Right renal cortex interstitium (tissue), 3 donors: ENCODE measurements at places on chromosomes 3 and 15. TPM values are rescaled to one million over a fixed set of nuclear protein-coding genes. Genes with fewer than 3 reads are reported as not detected.

The TKT gene
- polyA plus RNA-seq = 91.9 TPM

The ALDH1A3 gene
- polyA plus RNA-seq = 3.3 TPM

The LRRC2 gene
- 2.0 TPM for polyA plus RNA-seq

The ILDR1 gene
- polyA plus RNA-seq = 8.2 TPM

The NUP210 gene
- 23.7 TPM for polyA plus RNA-seq

The CYP1A2 gene
- 0.18 TPM for polyA plus RNA-seq

The GOLGA6A gene
- 0.26 TPM for polyA plus RNA-seq

- DNase-seq = no peak
These were observed 38.5 kb downstream of the SMAD3 start for GRCh38 chr15:67103869-67104268.

DNA sequence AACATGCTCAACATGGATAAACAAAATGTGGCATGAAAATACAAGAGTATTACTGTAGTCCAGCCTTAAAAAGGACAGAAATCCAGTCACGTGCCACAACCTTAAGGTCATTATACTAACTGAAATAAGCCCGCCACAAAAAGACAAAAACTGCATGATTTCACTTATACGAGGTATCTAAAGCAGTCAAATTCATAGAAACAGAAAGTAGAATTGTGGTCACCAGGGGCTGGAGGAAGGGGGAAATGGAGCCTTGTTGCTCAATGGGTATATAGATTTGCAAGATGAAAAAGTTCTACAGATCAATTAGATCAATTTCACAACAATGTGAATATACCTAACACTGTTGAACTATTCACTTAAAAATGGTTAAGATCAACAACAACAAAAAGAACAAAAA, 7.4 kb downstream of the GLB1 start:
- no peak for DNase-seq

DNA sequence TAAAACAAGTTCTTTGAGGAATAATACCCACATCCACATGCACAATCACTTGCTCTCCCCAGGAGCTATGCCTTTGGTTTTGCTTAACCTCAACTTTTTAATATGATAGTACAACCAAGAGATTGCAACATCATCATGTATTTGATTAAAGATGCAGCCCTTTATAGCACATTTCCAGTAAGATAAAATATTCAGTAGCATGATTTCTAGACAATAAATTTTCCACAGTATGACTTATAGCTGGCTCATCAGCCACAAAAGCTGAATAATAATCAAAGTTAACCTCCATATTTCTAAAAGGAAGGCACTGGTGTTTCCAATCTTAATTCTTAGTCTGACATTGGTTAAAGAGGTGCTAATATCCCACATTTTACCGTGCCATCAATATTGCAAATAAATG, 622.5 kb downstream of the TBL1XR1 start:
- DNase-seq = no peak

- DNase-seq = no peak
These were observed at the start of gene CLRN1 for GRCh38 chr3:150972366-150973071. Gene CLRN1, minus strand, starts transcription at chr3:150972727. Its CDS starts 19 bp downstream, at chr3:150972708.

GRCh38 chr15:89743594-89743993, 7.5 kb downstream of the MESP1 start:
- no peak for DNase-seq

DNA sequence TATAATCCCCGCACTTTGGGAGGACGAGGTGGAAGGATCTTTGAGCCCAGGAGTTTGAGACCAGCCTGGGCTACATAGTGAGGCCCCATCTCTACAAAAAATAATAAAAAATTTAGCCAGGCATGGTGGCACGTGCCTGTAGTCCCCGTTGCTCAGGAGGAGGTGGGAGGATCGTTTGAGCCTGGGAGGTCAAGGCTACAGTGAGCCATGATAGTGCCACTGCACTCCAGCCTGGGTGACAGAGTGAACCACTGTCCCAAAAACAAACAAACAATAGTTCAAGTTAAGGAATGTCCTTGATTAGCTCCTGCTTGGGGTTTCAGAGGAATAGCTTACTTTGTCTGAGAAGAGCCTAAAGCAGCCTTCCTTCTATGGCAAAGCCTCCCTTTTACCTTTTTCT, 51.7 kb upstream of the AMOTL2 start:
- no peak for DNase-seq

DNA sequence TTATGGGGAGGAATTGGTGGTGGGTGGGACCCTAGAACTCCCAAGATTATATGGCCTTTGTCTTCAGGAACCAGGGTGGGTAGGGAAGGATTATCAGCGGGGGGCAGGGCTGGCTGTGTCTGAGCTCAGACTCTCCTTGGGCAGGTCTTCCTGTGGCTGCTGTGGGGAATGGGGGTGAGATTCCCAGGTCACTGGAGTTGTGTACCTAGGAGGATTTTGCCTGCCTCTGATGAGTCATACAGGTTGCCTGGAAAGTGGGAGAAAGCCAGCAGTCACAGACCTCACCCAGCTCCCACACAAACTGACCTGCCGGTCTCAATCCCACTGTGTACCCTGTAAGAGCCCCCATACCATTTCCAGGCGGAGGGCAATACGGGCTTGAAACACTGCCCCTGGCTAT, 209.9 kb upstream of the CNTN3 start:
- DNase-seq = no peak

- no peak for DNase-seq
These were observed 5.6 kb upstream of the AKAP13 start for GRCh38 chr15:85374831-85375230.

DNA sequence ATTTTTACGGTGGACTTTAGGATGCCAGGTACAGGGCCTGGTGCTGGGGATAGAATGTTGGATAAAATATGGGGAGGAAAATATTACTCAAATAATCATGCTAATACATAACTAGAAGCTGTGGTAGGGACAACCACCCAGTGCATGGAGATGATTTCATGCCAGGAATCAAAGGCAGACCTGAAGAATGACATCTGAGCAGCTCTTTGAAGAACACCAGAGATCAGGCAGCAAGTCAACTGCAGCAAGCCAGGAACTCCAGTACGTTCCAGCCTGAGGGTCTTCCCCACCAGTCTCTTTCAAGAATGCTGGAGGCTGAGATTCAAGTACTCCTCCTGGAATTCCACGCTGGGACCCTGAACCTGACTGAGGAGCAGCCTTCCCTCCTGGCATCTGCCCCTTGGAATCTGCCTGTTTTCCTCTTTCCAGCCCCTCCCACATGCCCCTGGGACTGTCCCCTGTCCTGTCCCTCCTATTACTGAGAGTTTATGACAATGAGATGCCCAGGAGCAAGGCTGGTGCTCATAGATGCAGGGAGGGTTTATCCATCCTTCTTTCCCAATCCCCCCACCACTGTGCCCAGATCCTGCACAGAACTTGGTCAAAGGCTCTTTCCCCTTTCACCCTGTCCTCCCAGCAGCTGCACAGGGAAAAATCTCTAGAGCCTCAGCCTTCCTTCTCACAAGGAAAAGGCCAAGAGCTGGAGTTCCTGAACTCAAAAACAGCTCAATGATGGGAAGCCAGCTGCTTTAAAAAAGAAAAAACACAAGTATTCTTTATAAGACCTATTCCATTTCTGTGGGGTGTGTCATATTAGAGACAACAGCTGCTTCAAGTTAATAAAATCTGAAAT, 68.0 kb downstream of the PDZRN3 start:
- DNase-seq = no peak

DNA sequence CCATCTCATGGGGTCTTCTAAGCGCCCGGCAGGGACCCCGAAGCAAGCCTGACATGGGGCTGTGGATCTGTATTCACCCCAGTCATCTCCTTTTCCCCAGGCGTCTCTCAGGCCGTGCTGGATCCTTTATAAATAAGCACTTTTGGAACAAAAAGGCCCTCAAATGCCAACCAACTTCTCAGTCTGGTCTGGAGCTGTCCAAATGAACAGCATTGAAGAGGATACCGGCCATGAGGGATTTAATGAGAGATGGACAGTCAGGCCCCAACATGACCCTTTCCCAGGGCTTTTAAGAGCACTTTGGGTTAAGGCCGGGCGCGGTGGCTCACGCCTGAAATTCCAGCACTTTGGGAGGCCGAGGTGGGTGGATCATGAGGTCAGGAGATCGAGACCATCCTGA, 89.2 kb upstream of the SPATA12 start:
- no peak for DNase-seq

DNA sequence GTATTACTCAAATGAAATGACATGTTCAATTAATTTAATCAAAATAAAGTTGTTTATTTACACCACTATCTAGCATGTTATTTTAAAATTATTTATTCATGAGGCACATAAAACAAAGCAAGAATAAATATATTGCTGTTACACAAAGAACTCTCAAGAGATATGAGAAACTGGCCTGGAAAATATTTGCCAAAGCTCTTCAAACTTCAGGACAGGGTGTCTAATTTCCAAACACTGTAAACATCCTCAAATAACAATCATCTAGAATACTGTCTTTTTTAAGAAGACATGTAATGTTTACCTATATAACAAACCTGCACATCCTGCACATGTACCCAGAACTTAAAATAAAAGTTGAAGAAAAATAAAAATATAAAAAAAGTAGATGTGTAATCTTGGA, 876.6 kb downstream of the TUSC7 start:
- DNase-seq = no peak

GRCh38 chr3:3693593-3693992, 105.6 kb upstream of the LRRN1 start:
- no peak for DNase-seq

DNA sequence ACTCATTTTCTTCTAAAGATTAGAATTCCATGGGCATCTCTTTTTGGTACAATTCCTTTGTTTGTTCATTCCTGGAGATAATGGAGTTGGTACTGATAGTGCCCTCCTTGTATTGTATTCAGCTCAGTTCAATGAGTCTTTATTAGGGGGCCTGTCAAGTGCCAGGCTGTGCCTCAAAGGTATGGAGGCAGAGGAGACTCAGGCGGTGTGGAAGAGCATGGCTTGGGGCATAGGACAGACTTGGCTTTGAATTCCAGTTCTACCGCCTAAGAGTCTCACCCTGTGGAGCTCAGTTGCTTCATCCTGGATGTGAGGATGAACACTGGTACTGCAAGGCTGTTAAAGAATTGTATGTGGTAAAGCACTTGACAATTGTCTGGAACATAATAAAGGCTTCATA, 196.6 kb upstream of the IL12A start:
- DNase-seq = no peak

DNA sequence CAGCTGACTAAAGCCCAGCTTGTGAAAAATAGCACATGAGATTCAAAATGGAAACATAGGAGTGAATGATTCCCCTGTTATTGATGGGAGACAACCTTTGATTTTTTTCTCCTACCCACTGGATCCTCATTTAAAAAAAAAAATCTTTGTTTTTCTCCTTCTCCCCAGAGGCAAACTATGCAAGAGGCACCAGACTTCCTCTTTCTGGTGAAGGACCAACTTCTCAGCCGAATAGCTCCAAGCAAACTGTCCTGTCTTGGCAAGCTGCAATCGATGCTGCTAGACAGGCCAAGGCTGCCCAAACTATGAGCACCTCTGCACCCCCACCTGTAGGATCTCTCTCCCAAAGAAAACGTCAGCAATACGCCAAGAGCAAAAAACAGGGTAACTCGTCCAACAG, 2.6 kb downstream of the CACNA1D start:
- DNase-seq = no peak

GRCh38 chr3:101984356-101984755, 135.0 kb downstream of the NFKBIZ start:
- DNase-seq = no peak

DNA sequence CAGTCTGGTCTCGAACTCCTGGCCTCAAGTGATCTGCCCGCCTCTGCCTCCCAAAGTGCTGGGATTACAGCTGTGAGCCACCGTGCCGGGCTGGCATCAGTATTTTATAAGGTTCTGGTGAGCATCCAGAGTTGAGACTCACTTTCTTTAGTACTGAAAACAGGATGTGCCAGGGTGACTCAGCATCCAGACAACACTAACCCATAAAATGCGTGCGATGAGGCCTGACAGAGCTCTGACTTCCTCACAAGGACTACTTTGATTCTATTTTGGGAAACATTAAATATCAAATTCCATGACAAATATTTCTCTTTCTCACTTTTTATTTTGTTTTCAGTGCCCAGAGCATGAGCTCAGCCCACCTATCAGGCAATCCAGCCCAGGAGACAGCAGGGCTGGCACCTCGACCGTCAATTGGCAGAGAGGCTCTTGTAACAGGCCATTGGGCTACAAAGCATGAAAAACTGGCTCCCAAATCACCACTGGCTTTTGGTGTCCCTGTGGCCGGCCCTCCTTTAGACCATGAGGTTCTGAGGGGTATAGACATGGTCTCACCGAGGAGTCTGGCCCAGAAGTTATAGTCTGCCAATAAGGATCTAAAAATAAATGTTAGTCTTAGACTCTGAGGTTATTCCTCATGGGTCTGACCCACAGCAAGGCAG, 75.0 kb downstream of the FEM1B start:
- DNase-seq = no peak

DNA sequence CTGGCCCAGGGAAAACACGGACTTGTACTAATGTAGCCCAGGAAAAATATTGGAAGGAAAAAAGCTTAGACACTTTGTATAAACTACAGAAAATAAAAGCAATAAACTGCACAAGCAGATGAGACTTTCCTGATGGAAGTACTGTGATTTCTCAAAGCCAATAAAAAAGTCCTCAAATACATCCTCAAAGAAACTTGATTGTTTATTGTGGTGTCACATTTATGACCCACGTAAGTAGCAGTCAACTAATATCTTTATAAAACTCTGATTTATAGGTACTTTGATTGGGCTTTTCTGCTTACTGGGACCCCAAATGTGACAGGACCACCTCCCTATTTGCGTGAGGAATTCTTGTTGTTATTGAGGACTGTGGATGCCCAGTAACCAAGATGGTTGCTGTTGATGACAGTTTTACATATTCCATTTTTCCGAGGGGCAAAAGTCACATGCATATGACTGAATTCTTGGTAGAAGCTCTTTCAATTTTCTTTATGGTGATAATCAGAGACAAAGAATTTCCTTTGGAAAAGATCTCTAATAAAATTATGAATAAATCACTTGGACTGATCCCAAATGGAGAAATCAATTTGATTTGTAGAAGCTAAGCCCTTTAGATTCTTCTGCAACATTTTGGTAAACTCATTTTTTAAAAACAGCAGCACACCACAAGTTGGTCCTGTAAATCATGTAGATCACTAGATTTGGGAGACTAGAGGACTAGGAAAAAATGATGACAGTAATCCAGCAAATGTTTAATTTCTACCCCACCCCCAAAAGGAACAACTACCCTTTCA, 159.0 kb upstream of the TSC22D2 start:
- DNase-seq = peak; percentile 67
